Mesothelial cell of epicardium (in vitro differentiated cells): ENCODE measurements at places on chromosomes 1 and 21.

DNA sequence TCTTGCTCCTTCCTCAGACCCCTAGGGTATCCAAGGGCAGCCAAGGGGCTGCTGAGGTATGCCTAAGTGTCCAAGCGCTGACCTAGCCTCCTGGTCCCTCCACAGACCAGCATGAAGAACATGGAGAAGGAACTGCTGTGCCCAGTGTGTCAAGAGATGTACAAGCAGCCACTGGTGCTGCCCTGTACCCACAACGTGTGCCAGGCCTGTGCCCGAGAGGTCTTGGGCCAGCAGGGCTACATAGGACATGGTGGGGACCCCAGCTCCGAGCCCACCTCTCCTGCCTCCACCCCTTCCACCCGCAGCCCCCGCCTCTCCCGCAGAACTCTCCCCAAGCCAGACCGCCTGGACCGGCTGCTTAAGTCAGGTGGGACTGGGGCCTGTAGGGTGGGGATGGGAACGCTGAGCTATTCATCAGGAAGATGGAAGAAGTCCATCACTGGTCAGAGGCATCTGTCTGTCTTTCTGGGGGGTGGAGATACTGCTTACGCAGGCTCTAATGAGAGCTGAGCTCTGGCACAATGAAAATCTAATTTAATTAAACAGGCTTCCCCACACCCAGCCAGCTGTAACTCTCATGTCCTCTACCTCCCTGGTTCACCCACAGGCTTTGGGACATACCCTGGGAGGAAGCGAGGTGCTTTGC is 1.8 kb downstream of the TRIM46 start:
- DNase-seq, result no peak

DNA sequence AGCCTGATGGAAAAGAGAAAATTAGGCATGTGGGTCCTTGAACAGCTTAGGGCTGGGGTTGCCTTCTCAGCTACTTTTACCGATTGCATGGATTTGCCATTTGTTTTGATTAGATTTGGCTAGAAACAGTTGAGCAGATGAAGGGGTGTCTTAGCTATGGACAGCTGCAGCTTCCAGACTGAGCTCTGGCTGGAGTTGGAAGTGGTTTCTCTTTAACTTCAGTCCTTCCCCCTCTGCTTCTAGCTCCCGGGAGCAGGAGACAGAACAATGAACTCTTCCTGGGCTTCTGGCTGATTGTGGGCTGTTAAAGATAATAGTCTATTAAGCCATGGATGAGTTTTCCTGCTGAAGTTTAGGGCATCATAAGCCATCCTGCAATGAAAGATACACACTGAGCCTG is 50.7 kb downstream of the UBE2T start:
- no peak for DNase-seq

- no peak for DNase-seq
Observed at GRCh38 chr1:54460351-54460750, 54.2 kb upstream of the SSBP3 start.

- DNase-seq, result no peak
Observed at GRCh38 chr1:90580176-90580575, 136.9 kb downstream of the BARHL2 start.

- DNase-seq, result no peak
Observed at GRCh38 chr1:223133306-223133823, 9.7 kb downstream of the TLR5 start.

GRCh38 chr1:210394281-210394821 is 65.6 kb downstream of the HHAT start:
- DNase-seq, result no peak

DNA sequence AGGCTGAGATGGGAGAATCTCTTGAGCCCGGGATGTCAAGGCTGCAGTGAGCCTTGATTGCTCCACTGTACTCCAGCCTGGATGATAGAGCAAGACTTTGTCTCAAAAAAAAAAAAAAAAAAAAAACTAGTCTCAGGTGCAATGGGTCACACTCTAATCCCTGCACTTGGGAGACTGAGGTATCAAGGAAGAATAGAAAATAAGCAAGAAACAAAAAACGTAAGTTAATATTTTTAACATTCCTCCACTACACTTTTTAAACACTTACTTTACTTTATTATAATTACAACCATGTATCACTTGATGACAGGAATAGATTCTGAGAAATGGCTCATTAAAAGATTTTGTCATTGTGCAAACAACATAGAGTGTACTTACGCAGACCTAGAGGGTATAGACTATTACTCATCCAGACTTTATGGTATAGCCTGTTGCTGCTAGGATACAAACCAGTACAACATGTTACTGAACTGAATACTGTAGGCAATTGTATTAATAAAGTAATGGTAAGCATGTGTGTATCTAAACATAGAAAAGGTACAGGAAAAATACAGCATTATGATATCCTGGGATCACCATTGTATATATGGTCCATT is 1244.1 kb upstream of the ADGRL4 start:
- no peak for DNase-seq

GRCh38 chr21:38327984-38328383 is 71.2 kb downstream of the KCNJ15 start:
- no peak for DNase-seq

GRCh38 chr1:41418857-41419583 is 57.8 kb downstream of the FOXO6 start:
- DNase-seq, result no peak

DNA sequence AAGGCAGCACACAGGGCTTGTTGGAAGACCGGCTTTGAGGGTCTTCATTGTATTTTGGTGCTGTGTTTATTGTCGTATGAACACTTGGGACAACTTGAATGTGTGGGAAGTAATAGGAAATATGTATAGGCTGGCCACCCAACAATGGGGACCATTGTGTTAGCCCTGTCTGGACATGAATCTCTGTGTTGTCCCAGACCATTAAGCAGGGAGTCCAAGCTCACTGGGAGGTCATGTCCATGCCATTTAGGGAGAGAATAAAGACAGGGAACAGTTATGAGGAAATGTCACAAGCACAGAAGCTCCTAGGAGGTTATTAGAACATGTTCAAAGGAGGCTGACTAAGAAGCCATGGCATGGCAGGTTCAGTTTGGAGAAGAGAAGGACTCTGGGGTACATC is 266.1 kb downstream of the KIF26B start:
- no peak for DNase-seq

DNA sequence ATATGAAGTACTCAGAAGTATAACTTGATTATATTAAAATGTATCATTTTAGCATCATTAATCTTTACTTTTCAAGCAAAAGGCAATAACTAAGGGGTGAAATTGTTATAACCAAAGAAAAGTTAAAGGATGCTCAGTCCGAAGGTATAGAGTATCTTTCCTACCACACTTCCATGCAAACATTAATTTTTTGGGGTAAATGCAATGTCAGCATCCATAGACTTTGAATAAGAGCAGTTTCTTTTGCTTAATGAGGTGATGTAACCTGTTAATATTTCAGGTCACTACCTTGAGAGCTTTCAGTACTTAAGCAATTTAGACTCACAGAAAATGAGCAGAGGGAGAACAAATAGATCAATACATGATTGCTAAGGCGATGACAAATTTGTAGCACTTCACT is 1093.5 kb downstream of the PLA2G4A start:
- no peak for DNase-seq

- DNase-seq, result no peak
Observed at GRCh38 chr1:178973652-178974101, 52.0 kb upstream of the FAM20B start.

DNA sequence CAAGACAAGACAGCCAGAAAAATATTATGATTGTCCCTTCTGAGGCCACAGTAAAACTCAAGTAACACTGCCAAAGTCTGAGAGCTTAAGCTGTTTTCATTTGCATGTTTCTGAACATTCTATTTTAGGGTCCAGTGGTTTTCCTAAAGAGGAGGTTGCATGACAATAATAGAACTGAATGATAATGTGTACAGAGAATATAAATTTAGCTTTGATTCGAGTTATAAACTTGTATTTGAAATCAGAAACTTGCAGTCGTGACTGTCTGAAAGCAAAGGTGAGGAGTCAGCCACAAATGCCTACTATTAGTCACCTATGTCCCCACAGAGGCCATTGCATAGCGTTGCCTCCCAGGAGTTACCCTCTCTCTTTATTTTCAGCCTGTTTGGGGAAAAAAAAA is 363.1 kb upstream of the ADGRL2 start:
- no peak for DNase-seq

- no peak for DNase-seq
Observed at GRCh38 chr1:230124186-230125128, 57.4 kb downstream of the GALNT2 start.

- no peak for DNase-seq
Observed at GRCh38 chr21:39535646-39536437, 76.9 kb upstream of the B3GALT5 start.

DNA sequence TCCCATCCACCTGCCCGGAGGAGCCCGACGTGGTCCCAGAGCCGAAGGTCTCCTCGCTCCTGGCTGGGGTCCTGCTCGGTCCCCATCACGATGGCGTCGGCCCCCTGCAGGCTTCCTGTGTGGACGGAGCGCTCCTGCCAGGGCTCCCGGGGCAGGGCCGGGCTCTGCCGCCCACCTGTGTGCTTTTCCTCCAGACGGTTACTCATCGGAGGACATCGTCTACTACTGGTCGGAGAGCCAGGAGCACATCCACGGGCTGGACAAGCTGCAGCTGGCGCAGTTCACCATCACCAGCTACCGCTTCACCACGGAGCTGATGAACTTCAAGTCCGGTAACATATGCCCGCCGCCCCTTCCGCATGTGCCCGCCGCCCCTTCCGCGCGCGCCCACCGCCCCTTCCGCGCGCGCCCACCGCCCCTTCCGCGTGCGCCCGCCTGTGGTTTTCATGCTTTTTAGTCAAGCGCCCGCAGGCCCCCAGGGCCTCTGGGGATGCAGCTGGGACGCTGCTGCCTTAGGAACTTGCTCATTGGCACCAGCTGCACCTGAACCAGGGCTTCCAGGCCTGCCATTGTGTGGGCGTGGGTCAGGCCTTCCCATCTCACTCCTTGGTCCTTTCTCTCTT is 8.9 kb downstream of the GABRD start:
- DNase-seq, result no peak

DNA sequence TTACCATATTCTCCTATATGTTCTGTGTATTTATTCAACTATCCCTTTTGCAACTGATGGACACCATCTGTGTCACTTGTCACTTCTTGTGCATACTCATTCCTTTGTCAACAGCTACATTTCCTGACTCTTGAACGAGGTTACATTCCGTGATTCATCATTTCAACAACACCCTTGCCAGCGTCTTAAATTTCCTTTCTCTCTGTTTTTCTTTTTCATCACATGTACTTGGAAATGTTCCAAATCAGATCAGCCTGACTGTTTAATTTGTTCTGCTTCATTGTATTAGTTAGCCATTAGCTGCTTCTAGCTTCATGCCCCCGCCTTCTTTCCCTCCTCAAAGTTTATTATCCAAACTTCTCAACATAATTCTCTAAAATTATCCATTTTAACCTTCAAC is 173.0 kb downstream of the ADGRL4 start:
- DNase-seq, result no peak

DNA sequence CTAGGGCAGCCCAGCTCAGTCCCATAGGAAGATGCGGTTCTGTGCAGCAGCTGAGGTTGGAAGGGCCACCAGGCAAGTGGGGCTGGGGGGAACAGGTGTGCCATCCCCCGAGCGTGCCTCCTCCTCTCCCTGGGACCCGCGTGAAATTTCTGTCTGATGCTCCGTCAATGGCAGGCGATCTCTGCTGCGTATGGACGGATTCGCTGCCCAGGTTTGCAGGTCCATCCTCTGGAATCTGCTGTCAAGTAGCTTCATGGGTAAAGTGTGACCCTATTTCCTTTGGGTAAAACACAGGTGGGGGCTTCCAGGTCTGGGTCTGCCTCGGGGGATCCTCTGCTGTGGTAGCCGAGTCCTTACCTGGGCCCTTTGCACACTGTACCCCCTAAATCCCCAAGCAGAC is 114.6 kb upstream of the ARHGEF16 start:
- DNase-seq, result no peak

GRCh38 chr1:183604038-183604808 is 14.0 kb upstream of the NCF2 start:
- DNase-seq, result no peak

GRCh38 chr1:156848461-156849150 is 10.3 kb downstream of the INSRR start:
- no peak for DNase-seq

GRCh38 chr1:6489383-6489765 is 2.1 kb downstream of the PLEKHG5 start:
- DNase-seq, result no peak

DNA sequence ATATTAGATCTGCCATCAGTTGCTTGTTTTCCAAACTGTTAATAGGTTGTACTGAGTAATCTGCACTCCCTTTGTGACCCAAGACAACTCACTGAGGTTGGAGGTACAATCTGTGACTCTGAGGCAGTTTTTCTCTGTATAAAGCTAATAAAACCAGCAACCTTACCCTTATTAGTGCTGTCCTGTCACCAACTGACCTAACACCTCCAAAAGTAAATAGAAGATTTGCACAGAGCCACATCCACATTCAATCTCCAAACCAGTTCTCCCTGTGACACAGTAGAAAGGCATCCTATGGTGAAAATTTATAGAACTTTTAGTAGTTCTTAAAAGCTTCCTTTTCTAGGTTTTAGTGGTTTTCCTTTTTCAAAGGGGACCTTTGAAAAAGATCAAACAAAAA is 140.4 kb upstream of the ADGRL2 start:
- no peak for DNase-seq

DNA sequence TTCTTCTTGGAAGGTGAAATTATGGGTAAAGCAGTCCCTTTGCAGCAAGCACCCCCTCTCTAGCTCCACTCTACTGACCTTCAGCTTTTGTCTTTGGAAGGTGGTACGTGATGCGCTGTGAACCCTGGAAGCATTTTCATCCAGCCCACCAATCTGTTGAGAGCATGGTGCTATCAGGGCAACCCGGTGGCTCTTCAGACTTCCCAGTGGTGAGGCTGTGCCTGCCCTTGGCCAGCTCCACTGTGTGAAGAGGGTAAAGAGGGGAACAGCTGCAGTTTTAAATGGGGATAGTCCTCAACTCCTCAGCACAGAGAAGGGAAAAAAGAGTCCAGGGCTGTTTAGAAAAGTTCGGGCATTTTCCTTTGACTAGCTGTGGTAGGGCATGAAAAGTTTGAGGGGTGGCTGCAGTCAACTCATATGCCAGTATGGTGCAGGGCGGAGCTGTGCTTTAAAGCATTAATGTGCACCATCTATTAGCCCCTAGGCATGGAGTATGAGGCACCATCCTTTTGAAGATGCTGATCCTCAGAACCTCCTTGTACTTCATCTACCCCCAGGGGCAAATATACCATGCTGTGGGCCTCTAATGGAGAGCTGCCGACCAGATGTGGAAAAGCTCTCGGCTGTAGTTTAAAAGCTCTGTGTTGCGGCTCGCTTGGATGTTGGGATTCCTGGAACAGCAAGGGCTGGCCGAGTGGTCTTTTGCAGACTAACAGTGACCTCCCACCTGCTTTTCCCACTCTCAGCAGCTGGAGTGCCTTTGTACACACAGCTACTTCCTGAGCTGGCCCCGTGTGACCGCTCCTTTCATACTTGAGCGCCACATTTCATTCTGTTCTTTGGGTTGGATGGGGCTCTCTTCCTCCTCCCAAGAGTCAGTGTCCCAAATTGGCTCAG is 123.0 kb downstream of the PEX14 start:
- no peak for DNase-seq
